ENCODE measurements at places on chromosomes 3 and 15. TPM values are rescaled to one million over a fixed set of nuclear protein-coding genes. Genes with fewer than 3 reads are reported as not detected.
A peak's percentile ranks its signal among the peaks of the same experiment; 100 is the strongest.

GRCh38 chr15:100189849-100190248, 151.9 kb downstream of the ADAMTS17 start:
- no peaks in the 10 kb centered on the region for H3K27me3 ChIP-seq
- no peak for DNase-seq
- no peaks in the 10 kb centered on the region for H3K36me3 ChIP-seq
- no peak overlapping the region for H3K4me3 ChIP-seq
- H3K4me1 ChIP-seq: no peaks in the 10 kb centered on the region

Gene RSRC1
- 27.9 TPM for total RNA-seq

Gene AKAP13
- 59.8 TPM for total RNA-seq

GRCh38 chr3:70990723-70991122, 592.8 kb downstream of the FOXP1 start:
- peaks cover 3% of the 10 kb centered on the region for H3K36me3 ChIP-seq
- H3K4me1 ChIP-seq: no peaks in the 10 kb centered on the region
- DNase-seq: no peak

GRCh38 chr3:138775254-138775595, 59.5 kb downstream of the PIK3CB start:
- H3K4me1 ChIP-seq: no peaks in the 10 kb centered on the region
- no peak overlapping the region for H3K27ac ChIP-seq
- H3K27me3 ChIP-seq: no peaks in the 10 kb centered on the region
- H3K36me3 ChIP-seq: no peaks in the 10 kb centered on the region
- DNase-seq: peak; percentile 13

Gene CAMK1
- 4.9 TPM for total RNA-seq

Gene BSN
- 3.0 TPM for total RNA-seq

DNA sequence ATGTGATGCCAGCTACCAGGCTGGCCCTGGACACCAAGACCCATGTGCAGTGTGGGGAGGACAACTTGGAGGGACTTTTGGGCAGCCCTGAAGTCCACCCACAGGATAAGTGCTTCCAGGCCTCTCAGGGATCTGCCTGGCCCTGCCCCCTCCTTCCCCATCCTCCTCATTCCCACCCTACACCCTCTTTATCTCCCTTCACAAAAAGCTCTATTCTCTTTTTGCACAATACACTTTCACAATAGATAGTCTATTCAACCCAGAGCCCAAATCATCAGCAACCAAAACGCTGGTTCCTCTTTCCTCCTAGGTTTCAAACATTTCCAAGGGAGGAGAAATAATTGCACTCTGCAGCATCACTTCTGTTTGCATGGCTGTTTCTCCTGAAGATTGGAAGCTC, 7.8 kb upstream of the ZNF710 start:
- no peaks in the 10 kb centered on the region for H3K4me1 ChIP-seq
- no peak overlapping the region for H3K27ac ChIP-seq
- no peaks in the 10 kb centered on the region for H3K27me3 ChIP-seq
- no peak for DNase-seq

All from H1 (cell line).